Endothelial cell (in vitro differentiated cells): ENCODE measurements at places on chromosomes 3 and 15. TPM values are rescaled to one million over a fixed set of nuclear protein-coding genes. Genes with fewer than 3 reads are reported as not detected.

GRCh38 chr3:155745795-155746550, 1.1 kb upstream of the PLCH1 start:
- H3K4me3 ChIP-seq = peak overlapping the region; percentile 93
- H3K36me3 ChIP-seq = no peaks in the 10 kb centered on the region
- DNase-seq = peak; percentile 54
- no peaks in the 10 kb centered on the region for H3K27me3 ChIP-seq
- H3K27ac ChIP-seq = peak overlapping the region; percentile 28
- H3K4me1 ChIP-seq = peaks cover 4% of the 10 kb centered on the region

DNA sequence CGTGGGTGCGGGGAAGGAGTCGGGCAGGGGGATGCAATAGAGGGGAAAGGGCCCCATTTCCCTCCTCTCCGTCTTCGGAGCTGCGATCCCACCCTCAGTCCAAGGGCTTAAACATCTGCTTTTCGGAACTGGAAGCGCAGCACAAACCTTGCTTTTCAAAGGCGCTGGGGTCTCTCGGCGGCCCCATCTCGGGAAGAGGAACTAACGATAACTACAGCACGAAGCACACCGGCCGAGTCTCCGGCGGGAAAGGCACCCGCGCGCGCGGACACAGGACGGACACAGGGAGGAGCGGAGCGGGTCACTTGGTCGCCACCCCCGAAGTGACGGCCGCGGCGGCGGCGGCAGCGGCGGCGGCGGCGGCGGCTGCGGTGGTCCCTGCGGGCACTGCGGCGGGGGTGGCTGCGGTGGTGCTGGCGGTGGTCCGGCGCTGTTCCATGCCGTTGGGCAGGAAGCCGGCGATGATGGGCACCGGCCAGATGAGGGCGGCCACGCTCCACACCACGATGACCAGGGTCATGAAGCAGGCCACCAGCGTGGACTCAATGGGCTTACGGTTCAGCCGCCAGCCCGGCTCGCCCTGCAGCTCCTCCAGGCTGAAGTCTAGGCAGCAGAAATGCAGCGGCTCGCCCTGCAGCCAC, 1.1 kb downstream of the TMEM158 start:
- no peak overlapping the region for H3K27ac ChIP-seq
- peaks cover 15% of the 10 kb centered on the region for H3K4me1 ChIP-seq
- H3K4me3 ChIP-seq = peak overlapping the region; percentile 94
- peak; percentile 86 for DNase-seq
- H3K27me3 ChIP-seq = peaks cover 7% of the 10 kb centered on the region

GRCh38 chr15:42240823-42241222, 32.2 kb upstream of the GANC start:
- H3K4me3 ChIP-seq = no peak overlapping the region
- peaks cover 6% of the 10 kb centered on the region for H3K36me3 ChIP-seq
- no peak overlapping the region for H3K27ac ChIP-seq
- H3K27me3 ChIP-seq = peaks cover 2% of the 10 kb centered on the region

DNA sequence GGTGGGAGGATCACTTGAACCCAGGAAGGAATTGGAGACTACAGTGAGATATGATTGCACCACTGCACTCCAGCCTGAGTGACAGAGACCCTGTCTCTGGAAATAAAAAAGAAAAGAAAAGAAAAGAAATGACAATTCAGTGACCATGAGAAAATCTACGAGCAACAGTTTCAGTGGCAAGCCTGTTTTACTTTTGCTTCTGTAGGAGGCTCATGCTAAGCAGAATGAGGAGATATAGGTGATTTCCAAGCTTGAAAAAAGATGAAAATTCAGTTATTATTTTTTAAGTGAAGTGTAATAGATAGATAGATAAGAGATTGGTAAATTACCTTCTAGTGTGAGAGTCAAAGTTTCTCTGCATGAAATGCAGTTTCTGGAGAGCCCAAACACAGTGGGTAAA, 651.1 kb downstream of the GRM7 start:
- no peak for DNase-seq
- H3K27ac ChIP-seq = no peak overlapping the region
- no peak overlapping the region for H3K4me3 ChIP-seq
- no peaks in the 10 kb centered on the region for H3K27me3 ChIP-seq
- no peaks in the 10 kb centered on the region for H3K36me3 ChIP-seq

DNA sequence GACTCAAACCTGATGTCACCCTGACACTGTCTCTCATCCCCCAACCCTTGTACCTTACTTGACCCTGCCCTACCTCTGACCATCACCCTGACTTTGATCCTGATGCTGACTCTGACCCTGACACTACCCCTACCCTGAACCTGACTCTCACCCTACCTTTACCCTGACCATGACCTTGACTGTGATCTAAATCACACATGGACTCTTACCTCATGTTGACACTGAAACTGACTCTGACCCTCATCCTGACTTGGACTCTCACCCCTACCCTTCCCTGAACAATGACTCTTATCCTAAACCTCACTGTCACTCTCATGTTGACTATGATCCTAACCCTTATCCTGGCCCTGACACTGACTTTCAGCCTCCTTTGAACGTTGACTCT, 21.7 kb upstream of the SLC25A26 start:
- H3K36me3 ChIP-seq = peaks cover 4% of the 10 kb centered on the region
- peaks cover 12% of the 10 kb centered on the region for H3K27me3 ChIP-seq
- H3K4me1 ChIP-seq = peaks cover 5% of the 10 kb centered on the region
- no peak overlapping the region for H3K4me3 ChIP-seq
- H3K27ac ChIP-seq = no peak overlapping the region
- DNase-seq = no peak

The C3orf18 gene
- total RNA-seq = 4.0 TPM

The AGBL1 gene
- total RNA-seq = 0.03 TPM
